ENCODE measurements at places on chromosomes 13 and 19.

GRCh38 chr13:98339684-98340425, 162.8 kb upstream of the RNF113B start:
- DNase-seq: no peak

GRCh38 chr19:49359851-49360820, 2.1 kb downstream of the TEAD2 start:
- DNase-seq: no peak

DNA sequence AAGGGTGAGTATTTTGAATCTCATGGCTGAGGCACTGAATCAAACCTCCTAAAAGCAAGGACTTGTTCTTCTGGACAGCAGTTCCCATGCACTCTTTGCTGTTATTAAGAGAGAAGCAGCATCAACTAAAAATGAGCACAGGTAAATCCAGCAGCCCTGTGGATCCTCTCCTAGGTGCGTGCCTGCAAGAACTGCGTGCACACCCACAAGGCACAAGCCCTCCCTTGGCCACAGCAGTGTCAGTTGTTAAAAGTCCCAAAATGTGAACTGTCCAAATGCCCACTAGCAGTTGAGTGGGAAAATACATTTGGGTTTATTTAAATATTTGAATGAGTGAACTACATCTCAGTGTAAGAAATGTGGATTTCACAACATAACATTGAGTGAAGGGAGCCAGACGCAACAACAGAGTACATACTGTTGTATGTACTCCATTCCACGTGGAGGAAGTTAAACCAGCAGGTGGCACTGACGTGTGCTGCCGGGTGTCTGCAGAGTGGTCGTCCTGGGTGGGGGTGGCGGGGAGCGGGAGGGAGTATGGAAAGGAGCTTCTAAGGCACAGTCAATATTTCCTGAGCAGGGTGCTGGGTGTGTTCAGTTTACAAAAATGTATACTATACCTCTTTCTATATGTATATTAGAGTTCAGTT, 266.4 kb downstream of the NALCN start:
- no peak for DNase-seq

- DNase-seq: no peak
These were observed 221.7 kb upstream of the GPC6 start for GRCh38 chr13:93004919-93005318.

GRCh38 chr19:55077106-55077505, 1.4 kb downstream of the EPS8L1 start:
- no peak for DNase-seq

Data from hematopoietic multipotent progenitor cell treated with erythropoietin and hydrocortisone succinate and interleukin-3 and kit ligand, for 8 days (in vitro differentiated cells).